GM23338 (cell line): ENCODE measurements at places on chromosomes 16 and 17. TPM values are rescaled to one million over a fixed set of nuclear protein-coding genes. Genes with fewer than 3 reads are reported as not detected.

Gene DNAH2
- 0.16 and 0.38 TPM in 2 replicates for total RNA-seq

Gene IL34
- 4.6 and 6.6 TPM in 2 replicates for total RNA-seq

Gene NOS2
- 1.8 and 2.7 TPM in 2 replicates for total RNA-seq

GRCh38 chr17:64982139-64982915 is 63.0 kb upstream of the LRRC37A3 start:
- no peak for DNase-seq

DNA sequence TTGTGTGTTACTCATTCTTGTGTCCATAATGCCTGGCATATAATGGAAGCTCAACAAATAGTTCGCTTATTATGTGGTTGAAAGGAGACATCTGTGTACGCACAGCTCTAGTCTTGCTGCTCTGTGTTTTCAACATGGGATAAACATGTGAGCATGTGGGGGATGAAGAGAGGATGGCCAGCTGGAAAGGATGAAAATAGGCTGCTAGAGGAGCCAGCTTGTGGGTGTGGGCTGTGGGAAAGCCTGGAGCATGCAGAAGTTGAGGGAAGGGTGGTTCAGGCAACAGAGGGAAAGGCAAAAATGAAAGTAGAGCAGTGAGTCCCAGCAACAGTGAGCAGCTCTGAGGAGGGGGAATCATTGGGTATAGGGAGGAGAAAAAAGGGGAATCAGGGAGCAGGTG is 324.6 kb upstream of the CDH11 start:
- no peak for DNase-seq
